ENCODE measurements at places on chromosomes 1 and 21.

DNA sequence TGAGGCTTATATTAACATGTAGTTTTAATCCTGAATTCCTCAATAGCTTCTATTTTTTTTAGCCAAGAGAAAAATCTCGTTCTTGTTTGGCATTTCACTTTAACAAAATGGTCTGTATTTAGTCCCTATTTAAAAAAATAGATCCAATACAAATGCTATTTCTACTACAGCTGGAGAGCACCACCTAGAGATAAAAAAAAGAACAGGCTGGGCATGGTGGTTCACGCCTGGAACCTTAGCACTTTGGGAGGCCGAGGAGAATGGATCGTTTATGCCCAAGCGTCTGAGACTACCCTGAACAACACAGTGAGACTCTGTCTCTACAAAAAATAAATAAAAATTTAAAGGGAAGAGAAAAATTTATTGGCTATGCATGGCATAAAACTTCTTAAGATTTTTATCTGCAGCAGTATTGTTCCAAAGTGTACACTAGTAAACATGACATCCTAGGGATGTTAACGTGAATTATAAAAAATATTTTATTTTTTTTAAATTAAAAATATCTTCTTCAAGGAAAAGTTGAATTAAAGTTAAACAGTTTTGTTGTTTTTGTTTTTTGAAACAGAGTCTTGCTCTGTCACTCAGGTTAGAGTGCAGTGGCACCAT, 4.4 kb downstream of the ST7L start:
- no peak for DNase-seq

- DNase-seq, result no peak
These were observed 1495.3 kb downstream of the MRPL39 start for GRCh38 chr21:24112020-24112419.

DNA sequence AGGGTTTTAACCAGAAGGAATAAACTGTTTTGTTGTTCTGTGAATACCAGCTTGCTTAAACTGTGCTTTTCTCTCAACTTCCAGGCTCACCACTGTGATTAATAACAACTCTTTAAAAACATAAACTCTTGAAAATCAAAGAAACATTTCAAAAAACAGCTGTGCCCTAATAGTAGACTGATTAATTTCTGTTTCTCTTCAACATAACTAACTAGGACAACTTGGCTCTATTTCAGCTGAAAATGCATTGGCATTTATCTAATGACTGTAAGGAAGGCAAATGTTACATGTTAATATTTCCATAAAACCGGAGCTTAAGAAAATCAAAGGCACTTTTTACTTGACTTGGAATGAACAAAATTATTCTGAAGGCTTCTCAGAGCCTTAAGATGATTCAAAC, 656.1 kb upstream of the NEGR1 start:
- DNase-seq, result no peak

DNA sequence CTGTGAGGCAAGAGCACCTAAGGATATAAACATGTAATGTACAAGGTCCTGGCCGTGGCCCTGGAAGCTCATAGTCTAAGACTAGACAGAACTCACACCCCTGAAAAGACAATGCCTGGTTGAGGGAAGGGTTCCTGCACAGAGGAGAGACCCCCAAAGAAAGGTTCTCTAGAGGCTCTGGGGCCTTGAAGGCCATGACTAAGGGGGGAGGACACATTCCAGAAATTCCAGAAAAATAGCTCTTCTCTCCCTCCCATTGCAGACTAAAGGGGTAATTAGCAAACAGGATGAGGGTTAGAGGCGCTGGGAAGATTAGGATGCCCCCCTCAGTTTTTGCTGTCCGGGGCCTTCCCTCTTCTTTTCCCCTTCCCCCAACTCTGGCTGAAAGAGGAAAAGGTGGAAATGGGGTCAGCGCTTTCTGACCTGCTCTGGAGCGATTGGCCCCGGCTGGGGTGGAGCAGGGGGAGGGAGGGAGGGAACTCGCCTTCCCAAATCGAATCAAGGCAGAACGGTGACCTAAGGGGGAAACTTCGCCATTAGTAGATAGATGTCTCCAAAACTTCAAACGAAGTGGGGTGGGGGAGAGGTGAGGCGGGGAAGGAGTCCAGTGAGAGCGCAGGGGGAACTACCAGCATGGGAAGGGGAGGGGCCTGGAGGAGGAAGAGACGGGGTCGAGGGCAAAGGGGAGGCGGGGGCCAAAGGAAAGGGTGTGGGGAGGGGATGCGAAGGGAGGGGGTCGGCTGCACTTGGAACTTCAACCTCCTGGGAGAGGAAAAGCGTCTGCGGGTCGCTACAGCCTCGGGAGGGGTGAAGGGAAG, 11.8 kb downstream of the PAX7 start:
- no peak for DNase-seq

DNA sequence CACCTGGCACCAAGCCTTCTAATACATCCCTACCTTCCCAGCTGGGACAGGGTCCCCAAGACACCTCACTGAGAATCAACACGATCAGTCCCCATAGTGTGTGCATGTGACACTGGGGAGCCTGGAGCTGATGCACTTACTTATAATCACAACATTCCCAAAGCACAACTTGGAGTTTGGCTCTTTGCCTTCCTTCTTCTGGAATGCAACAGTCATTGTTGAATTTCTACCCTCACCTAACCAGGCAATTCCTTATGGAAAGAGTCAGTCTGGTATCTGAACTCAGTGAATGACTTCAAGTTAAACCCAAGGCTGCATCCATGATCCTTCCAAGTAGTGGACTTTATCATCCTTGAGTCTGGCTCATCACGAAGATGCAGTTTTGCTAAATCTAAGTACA, 86.1 kb downstream of the DSCAM start:
- no peak for DNase-seq

- peak; percentile 97 for DNase-seq
These were observed at the start of gene CAMTA1 for GRCh38 chr1:6785318-6785727. Gene CAMTA1, plus strand, starts transcription at chr1:6785454. Its CDS starts 77 bp downstream, at chr1:6785531.

DNA sequence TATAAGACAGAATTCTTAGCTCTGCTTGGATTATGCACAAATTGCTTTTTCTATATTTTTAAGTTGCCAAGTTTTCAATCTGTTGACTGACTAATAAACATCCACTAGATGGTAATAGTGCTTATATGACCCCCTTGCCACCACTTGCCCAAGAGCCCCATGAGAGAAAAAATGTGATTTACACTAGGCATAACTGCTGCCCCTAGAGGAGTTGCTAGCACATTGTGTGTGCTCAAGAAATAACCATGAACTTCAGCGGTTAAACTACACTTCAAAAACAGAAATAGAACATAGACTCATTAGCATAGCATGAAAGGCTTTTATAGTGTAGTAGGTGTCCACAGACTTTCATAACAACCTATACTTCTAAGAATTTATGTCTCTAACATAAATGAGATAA, 61.4 kb downstream of the BRINP3 start:
- DNase-seq, result no peak

GRCh38 chr1:216221260-216221700, 202.0 kb downstream of the USH2A start:
- no peak for DNase-seq

DNA sequence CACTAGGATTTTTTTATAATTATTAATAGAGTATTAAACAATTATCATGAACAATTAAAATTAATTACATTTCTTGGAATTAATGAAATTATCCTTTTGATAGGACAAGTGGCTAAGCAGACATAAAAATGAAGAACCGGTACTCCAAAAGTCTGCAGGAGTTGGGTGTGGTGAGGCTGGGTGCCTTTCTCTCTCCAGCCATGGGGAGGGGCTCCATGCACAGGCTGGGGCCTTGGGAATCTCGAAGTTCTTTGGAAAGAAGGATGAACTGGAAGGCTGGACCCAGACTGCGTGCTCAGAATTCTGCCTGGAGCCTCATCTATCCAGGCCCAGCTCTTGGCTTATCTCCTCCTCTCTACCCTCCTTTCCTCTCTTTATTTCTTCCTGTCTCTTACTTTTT, 94.1 kb downstream of the ACTL8 start:
- no peak for DNase-seq

- DNase-seq, result no peak
These were observed 3.5 kb downstream of the ERRFI1 start for GRCh38 chr1:8022395-8023286.

GRCh38 chr1:30445449-30445848, 277.9 kb downstream of the MATN1 start:
- DNase-seq, result no peak

DNA sequence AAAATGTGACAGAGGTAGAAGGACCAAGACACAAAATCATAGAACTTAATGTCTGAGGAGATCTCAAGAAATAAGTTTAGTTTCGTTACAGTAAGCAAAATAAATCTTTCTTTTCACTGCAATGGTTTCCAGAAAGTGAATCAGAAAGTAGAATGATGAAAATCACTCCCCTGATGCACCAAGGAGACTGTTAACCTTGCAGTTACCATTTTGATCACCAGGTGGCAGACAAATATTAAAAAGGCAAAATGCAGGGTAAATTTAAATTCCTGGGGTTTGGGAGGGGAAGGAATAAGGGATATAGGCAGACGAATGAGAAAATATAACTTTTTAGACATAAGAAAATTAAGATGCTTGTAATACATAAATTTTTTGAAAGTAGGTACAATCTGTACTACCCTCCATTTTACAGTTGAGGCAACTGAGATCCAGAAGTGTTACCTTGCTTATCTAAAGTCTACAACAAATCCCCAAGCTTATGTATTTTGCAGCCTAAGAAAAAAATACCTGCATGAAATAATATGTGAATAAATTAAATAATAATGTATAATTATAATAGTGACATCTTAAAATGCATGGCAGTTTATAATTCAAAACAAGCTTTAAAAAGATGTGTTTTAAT, 253.2 kb downstream of the CRB1 start:
- DNase-seq, result no peak

DNA sequence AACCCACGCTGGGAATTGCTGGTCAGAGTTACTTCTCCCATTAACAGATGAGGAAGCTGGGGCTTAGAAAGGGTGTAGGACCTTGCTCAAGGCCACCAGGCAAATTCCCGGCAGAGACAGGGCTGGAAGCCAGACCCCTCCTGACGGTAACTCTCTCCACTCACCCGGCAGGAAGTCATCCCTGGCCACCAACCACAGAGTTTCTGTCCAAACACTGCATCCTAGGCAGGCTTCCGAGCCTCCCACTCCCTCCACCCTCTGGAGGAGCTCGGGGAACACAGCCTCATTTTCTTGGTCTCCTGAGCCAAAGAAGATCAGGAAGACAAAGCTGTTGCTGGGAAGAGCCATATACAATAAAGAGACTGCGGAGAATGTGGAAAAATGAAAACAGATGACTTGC, 25.0 kb upstream of the ZNF436 start:
- DNase-seq, result no peak

- DNase-seq, result peak; percentile 78
These were observed at the start of gene DISP3 for GRCh38 chr1:11478571-11479374. Gene DISP3, plus strand, starts transcription at chr1:11479155. Its CDS starts 21,838 bp downstream, at chr1:11500993.

- DNase-seq, result peak; percentile 78
These were observed 13.2 kb downstream of the GBP5 start for GRCh38 chr1:89259283-89259971.

DNA sequence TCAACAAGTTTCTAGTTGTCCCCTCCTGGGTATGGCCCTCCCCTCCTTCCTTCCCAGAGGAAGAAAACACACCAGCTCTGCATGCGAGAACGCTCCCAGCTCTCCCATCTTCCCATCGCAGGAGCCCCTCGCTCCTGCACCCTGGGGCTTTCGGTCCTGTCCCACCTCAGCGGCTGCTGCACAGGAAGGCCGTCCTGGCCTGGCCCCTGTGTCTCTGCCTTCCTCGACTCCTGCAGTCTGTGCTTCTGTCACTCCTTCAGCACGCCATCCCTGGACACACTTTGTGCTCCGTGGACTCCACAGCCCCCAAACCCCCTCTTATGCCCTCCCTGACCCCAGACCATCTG, 23.2 kb downstream of the KRTAP10-1 start:
- DNase-seq, result no peak

DNA sequence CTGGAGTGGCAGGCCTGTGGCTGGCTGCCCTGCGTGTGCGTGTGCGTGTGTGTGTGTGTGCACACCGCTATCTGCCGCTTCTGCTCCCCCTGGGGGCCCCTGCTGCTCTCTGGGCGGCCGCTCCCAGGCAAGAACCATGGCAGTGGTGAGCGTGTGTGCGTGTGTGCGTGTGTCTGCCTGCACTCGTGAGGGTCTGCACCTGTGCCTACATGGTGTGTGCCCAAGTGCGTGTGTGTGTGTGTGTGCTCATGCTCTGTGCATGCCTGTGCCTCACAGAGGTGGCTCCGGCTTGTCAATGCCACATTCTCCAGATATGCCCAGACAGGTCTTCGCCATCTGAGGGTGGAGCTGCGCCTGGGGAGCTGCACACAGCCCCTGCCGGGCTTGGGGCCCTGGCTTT, 18.7 kb upstream of the PEX10 start:
- DNase-seq, result no peak

DNA sequence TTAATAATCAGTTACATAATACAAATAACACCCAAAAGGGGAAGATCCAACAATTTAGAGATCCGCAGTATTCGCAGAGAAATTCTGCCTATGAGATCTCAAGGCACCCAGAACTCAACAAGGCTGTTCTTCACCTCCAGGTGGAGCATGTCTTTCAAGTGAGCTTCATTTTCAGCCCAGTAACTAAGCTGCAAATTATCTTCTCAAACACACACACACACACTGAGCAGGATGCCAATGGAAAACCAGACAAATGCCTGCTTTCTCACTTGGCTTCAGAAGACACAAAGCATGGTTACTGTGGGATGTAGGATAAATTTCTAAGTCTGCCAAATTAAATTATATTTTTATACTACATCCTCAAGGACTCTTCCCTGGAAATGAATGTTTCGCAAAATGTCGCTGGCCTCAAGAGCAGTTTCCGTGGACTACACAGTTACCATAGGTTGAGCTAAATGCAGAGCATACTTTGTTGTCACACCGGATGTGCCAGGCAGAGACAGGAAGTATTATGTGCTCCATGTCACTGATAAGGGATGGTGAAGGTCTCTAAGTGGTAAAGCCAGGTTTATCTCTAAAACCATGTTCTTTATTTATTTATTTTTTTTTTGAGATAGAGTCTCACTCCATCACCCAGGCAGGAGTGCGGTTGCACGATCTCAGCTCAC, 30.3 kb downstream of the UBR4 start:
- no peak for DNase-seq

DNA sequence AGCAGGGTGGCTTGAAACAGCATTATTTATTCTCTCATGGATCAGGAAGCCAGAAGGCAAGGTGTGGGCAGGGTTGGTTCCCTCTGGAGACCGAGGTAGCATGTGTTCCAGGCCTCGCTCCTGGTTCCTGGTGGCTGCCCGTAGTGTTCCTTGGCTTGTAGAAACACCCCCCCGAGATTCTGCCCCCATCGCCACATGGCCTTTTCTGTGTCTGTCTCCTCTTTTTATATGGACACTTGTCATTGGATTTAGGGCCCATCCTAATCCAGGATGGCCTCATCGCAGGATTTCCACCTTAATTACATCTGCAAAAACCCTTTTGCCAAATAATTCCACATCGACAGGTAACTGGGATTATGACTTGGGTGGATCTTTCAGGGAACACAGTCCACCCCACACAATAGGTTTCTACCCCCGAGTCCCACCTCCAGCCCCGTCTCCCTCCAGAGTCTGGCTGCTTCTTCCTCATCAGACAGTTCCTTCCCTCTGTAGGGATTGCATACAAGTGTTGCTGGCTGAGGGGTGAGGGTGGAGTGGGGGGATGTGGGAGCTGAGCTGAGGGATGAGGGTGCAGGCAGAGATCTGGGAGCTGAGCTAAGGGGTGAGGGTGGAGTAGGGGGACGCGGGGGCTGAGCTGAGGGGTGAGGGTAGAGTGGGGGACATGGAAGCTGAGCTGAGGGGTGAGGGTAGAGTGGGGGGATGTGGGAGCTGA, 12.3 kb upstream of the NPHP4 start:
- DNase-seq, result no peak

Measured in stimulated activated effector memory CD8-positive, alpha-beta T cell treated with anti-CD3 and anti-CD28 coated beads, Interleukin-12 subunit alpha, Interleukin-12 subunit beta, amount 100 ng/mL, for 72 hours (primary cell).